Left lung (tissue), 14 donors: ENCODE measurements at places on chromosomes 13 and 19. TPM values are rescaled to one million over a fixed set of nuclear protein-coding genes. Genes with fewer than 3 reads are reported as not detected.
A peak's percentile ranks its signal among the peaks of the same experiment; 100 is the strongest.

DNA sequence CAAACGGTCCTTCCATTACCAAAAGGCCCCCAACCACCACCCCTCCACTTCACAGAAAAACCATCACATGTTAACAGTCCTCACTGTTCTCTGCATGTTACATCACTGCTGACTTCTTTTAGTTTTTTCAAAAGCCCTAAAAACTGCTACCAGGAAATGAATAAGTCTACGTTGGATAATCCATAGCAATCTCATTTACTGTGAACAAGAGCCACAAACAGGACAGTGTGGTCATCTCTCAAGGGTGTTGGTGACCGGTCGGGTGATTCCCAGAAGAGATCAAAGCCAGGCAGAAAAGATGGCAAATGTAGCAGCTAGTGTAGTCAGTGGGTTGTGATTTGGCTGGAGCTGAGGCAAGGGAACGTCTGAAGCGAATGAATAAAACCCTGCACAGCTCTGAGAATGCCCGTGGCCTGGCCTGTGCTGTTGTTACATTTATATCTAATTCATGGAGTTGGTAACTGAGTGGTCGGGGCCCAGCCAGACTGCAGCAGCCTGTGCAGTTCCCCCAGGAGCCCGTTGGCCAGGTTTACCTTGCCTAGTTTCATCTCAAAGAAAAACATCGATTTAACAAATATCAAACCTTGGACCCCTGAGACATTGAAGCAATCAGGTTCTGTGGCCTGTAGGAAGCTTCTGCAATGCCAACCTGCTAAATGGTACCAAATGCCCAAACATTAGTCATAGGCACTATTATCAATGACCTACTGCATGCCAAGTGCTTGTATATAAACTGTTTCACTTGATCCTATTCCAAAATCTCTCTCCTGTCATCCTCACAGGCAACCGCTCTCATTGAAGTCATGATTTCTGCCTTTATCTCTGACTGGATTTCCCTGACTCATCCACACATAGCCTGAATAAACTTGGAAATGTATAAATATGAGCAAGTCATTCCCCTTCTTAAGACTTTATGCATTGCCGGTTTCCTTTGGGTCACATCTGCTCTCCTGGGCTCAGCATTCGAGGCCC, 153.8 kb upstream of the SERP2 start:
- DNase-seq = no peak

C13orf46 gene
- 0.28 TPM for polyA plus RNA-seq

PSG2 gene
- polyA plus RNA-seq = not detected

FFAR2 gene
- polyA plus RNA-seq = 0.55 TPM

DNA sequence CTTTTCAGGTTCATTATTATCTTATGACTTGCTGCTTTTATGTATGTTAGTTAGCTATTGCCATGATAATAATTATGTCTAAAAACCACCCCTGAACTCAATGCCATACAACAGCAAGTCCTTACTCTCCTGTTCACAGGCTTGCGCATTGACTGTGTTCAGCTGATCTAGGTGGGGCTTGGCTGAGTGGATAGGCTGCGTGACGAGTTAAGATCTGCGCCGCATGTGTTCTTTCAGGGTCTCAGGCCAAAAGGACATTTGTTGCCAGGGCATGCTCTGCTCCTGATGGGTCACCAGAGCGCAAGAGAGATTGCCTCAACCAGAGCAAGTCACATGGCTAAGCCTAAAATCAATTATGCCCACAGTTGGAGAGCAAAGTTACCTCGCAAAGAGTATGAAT, 859 bp downstream of the ZNF568 start:
- peak; percentile 26 for DNase-seq

CCL25 gene
- polyA plus RNA-seq = 0.23 TPM

GNG14 gene
- polyA plus RNA-seq = 0.55 TPM

KCNRG gene
- polyA plus RNA-seq = 2.9 TPM

GDF15 gene
- polyA plus RNA-seq = 27.3 TPM

S1PR5 gene
- 0.86 TPM for polyA plus RNA-seq

- DNase-seq = no peak
These were observed 3.4 kb downstream of the PCDH9 start for GRCh38 chr13:67226696-67227095.

GRCh38 chr13:84086847-84087162, 204.5 kb upstream of the SLITRK1 start:
- no peak for DNase-seq

GRCh38 chr19:3769494-3769893, 2.5 kb downstream of the RAX2 start:
- peak; percentile 63 for DNase-seq

GRCh38 chr13:24675806-24676570, 4.2 kb upstream of the ATP12A start:
- no peak for DNase-seq

DCT gene
- polyA plus RNA-seq = 0.30 TPM
